ENCODE measurements at places on chromosomes 7 and 10. TPM values are rescaled to one million over a fixed set of nuclear protein-coding genes. Genes with fewer than 3 reads are reported as not detected.

The ECD gene
- 62.1 TPM for total RNA-seq

The TDRD1 gene
- total RNA-seq = not detected

The DNAJC30 gene
- total RNA-seq = 3.8 TPM

The MRM2 gene
- total RNA-seq = 66.0 TPM

The LRRC61 gene
- not detected for total RNA-seq

The NAPEPLD gene
- 3.6 TPM for total RNA-seq

The AMPH gene
- total RNA-seq = 1.3 TPM

The KIAA1549 gene
- total RNA-seq = 2.4 TPM

The EGFR gene
- 34.5 TPM for total RNA-seq

The GIMAP6 gene
- total RNA-seq = 1.6 TPM

The AEBP1 gene
- not detected for total RNA-seq

The CDNF gene
- total RNA-seq = 0.77 TPM

The NCF1 gene
- not detected for total RNA-seq

The PCDH15 gene
- not detected for total RNA-seq

The ADRB1 gene
- 0.06 TPM for total RNA-seq

The SP8 gene
- total RNA-seq = not detected

The TET1 gene
- 0.84 TPM for total RNA-seq

The ACBD7 gene
- 0.27 TPM for total RNA-seq

The COA1 gene
- total RNA-seq = 84.4 TPM

The RTKN2 gene
- total RNA-seq = 6.2 TPM

The WNT8B gene
- total RNA-seq = not detected

The FOXI2 gene
- total RNA-seq = not detected

The SPDYE5 gene
- not detected for total RNA-seq

The MYPN gene
- total RNA-seq = 3.6 TPM

The PSMC2 gene
- total RNA-seq = 211 TPM

Measured in HT1080 (cell line).